ENCODE measurements at places on chromosomes 5 and 9.

GRCh38 chr5:1840741-1841521 lies 39.7 kb downstream of the NDUFS6 start:
- no peak for DNase-seq

DNA sequence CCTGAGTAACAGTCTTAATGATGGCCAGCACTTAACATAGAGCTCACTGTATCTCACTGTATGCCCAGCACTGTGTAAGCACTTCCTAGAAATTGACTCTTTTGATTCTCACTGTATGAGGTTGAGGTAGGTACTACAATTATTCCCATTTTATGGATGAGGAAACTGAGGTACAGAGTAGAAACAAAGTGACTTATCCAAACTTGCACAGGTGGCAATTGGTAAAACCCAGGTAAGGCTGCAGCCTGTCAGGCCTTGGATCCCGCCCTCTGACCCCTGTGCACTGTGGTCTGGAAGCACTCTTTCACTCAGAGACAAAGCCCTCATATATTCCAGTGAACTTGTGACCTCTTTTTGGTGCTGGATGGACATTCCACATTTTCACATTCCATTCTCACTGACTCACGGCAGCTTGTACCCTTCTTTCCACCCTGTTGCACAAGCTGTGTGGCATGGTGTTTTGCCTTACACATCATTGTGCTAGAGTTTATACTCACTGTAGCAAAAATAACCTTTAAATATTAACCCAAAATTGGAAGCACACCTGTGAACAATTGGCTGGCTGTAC lies 21.7 kb downstream of the ANKRD55 start:
- peak; percentile 92 for DNase-seq

GRCh38 chr9:129908906-129909305 lies 73.6 kb downstream of the USP20 start:
- DNase-seq = no peak

GRCh38 chr9:109817846-109818472 lies 38.0 kb downstream of the PALM2AKAP2 start:
- peak; percentile 96 for DNase-seq

GRCh38 chr5:144634138-144634537 lies 463.5 kb downstream of the KCTD16 start:
- no peak for DNase-seq

- no peak for DNase-seq
These were observed 30.4 kb downstream of the FAM163B start for GRCh38 chr9:133578524-133579441.

DNA sequence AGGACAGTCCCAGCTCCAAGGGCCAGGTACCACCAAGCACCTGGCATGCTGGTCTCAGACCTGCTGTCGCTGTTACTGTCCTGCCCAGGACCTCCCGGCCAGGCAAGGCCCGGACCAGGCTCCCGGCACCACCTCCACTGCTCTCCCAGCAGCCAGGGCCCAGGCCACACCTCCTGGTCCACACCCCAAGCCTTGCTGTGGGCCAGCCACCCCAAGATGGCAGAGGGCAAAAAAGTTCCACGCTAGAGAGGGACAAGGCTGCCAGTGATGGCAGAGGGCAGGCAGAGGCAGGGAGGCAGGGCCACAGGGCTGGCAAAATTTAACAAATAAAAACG lies 1.1 kb downstream of the DNLZ start:
- no peak for DNase-seq

- no peak for DNase-seq
These were observed 232.0 kb downstream of the PJA2 start for GRCh38 chr5:109177782-109178181.

DNA sequence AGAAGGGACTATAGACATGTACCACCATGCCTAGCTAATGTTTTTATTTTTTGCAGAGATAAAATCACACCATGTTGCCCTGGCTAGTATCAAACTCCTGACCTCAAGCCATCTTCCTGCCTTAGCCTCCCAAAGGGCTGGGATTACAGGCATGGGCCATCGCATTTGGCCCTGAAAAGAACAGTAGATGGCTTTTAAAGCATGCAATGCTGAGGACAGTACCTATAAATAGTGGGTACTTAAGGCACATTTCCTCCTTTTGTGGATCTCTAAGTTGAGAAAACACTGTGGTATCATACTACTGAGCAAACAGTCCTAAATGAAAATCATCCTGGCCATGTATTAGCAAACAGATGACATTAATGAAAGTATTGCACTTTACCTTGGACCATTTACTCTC lies 119.4 kb downstream of the TTC39B start:
- DNase-seq = no peak

DNA sequence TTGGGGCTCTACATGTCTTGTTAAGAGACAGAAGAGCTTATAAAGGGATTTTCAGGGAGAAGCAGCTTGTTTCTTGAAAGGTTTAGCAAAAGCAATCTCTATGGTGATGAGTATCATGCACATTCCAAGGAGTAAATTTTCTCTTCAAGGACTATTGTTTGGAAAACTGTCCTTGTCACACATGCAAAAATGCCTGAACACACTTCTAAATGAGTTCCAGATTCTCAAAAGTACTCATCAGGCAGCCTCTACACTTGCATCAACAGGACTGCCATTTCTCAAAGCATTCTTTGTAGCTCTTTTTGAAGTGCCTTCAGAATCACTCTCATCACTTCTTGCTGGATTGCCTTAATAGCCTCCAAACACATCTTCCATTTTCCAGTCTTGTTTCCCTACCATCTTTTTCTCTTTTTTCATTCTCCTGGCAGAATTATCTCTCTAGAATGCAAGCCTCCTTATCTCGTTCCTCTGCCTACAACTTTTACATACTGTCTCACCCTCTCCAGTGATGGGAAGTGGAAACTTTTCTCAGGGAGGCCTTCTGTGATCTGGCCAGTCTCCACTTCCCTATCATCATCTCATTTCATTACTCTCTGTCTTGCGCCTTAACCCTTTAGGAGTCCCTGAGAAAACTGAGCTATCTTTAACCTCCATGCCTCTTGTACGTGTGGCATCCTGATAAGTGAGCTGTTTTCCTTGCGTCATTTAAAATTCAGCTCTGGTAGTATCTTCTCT lies 631.5 kb upstream of the TLE4 start:
- DNase-seq = no peak

DNA sequence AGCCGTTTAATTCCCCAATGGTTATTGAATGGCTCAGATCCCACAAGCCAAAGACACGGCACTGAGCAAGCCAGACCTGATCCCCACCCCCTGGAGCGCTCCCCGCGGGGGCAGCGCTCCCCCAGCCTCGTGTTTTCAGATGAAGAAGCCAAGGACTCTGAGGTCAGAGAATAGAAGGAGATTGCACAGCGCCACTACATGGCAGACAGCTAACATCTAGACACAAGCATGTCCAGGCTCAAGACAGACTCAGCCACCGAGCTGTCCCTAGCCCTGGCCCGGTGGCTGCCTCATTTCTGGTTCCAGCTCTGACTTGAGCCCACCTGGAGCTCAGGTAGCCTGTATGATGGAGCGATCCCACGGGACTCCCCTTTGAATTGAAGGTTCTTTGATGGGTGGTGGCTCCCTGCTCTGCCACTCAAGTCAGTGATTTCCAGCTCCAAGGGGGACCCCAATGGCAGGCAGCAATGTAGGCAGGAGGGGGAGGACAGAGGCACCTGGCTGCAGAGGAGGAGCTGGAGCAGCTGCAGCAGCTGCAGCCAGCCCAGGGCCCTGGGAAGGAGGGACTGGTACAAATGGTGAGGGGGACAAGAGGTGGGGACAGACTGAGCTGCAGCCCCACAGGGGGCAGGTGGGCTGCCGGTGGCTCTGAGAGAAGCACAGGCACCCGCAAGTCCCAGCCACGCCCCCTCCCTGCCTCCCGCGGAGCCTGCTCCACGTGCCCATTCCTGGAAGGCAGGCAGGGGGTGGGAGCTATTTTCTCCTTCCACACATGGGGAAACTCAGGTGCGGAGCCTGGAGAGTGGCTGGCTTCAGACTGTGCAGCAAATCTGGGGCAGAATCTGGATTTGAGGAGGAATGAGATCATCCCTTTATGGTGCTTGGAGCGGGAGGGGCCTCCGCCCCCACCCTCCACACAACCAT lies 40.2 kb downstream of the NTNG2 start:
- DNase-seq = no peak

GRCh38 chr5:131282235-131282634 lies 18.4 kb downstream of the CDC42SE2 start:
- no peak for DNase-seq

- DNase-seq = no peak
These were observed 510.0 kb downstream of the KCTD16 start for GRCh38 chr5:144680711-144681110.

DNA sequence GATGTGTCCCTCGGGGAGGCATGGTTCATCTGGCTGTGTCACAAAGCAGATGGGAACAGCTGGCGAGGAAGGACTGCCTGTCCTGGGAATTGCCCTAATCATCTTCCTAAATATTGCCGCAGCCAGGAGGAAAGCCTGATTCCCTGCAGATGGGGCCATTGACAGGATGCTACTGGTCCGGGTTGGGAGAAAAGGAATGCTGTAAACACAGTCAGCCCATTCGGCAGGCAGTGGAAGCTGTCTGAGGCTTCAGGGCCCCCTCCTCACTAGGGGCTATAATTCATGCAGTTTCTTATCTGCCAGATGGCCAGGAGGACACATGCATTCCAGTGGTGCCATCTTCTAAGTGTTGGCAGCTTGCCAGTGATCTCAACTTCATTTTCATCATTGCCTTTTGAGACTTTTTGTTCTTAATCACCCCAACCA lies 110.3 kb downstream of the KCNIP1 start:
- DNase-seq = no peak

Measured in non-pigmented ciliary epithelial cell (primary cell).